ENCODE measurements at places on chromosomes 11 and 22.

- DNase-seq: no peak
Observed at GRCh38 chr11:98940913-98941312, 79.8 kb upstream of the CNTN5 start.

GRCh38 chr11:63922673-63923192 is 5.8 kb upstream of the RCOR2 start:
- DNase-seq: no peak

DNA sequence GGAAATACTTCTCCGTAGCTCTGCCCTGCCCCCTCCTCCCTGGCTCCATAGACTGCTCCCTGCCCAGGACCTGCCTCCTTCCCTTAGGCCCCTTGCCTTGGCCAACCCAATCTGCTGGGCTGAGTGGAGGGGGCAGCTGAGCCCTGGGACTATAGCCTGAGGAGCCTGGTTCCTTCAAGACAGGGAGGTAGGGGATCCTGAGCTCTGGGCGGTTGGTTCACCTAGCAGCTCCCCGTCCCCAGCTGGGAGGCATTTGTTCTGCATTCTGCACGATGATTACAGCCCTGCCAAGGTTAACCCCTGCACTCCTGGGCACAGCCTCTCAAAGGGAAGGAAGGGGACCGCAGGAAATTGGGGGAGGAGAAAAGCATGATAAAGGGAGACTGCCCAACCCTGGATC is 3.6 kb upstream of the CDC42EP1 start:
- no peak for DNase-seq

DNA sequence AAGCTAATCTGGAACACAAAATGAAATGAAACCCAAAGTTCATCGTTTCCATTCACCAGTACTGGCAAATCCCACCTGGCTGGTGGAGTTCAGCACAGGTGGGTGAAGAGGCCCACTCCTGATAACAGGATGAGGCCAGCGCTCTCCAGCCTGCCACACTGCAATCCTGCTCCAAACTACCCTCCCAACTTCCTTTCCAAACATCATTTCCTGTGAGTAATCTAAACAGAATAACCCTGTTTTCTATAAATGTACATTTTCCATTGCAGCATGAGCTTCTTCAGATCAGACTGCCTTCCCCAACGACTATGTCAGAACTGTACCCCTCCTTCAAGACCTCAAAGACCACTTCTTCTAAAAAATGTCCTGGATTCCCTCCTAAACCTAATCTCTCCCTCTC is 15.9 kb upstream of the NFRKB start:
- no peak for DNase-seq

GRCh38 chr11:77425346-77425745 is 48.5 kb downstream of the PAK1 start:
- DNase-seq: no peak

- no peak for DNase-seq
Observed at GRCh38 chr11:44305026-44305469, 4.9 kb downstream of the ALX4 start.

GRCh38 chr11:134560566-134561330 is 148.7 kb upstream of the B3GAT1 start:
- DNase-seq: no peak

Data from stimulated activated naive CD4-positive, alpha-beta T cell (primary cell).